Dermis microvascular lymphatic vessel endothelial cell (primary cell): ENCODE measurements at places on chromosomes 6 and 20. TPM values are rescaled to one million over a fixed set of nuclear protein-coding genes. Genes with fewer than 3 reads are reported as not detected.

DNA sequence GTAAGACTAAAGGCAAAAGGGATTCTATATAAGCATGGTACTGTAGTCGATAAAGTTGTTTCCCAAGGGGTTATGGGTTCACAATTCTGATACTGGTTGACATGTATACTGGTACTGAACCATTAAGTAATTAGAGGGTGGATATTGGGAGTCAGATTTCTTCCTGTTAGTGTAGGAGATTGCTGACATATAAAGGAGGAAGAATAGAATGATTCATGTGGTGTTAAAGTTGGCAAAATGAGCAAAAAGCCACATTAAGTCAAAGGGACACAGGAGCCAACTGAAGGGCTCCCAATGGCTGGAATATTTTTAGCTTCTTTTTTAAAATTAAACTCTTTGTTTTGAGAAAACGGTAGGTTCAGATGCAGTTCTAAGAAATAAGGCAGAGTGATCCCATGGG lies 161.8 kb upstream of the PRND start:
- DNase-seq: no peak

BTN1A1 gene
- not detected in 2 replicates for total RNA-seq

GRCh38 chr6:73104921-73105320 lies 120.4 kb downstream of the KHDC1L start:
- no peak for DNase-seq

DNA sequence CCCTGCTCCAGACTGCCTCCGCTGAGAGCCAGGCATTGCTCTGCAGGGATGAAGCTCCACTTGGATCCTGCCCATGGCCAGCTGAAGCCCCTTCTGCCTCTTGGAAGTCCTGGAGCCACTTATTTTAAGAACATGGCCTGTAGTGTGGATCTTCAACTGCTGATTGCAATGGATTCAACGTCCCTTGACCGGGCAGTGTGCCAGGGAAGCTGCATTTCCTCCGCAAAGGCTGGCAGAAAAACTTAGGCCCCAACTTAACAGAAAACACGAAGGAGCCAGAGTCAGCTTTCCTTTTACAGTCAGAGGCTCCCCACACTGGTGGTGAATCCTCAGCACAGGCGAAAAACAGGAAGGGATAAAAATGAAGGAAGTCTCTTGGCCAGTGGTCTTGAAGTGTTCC lies 26.3 kb upstream of the FOXQ1 start:
- no peak for DNase-seq

DNA sequence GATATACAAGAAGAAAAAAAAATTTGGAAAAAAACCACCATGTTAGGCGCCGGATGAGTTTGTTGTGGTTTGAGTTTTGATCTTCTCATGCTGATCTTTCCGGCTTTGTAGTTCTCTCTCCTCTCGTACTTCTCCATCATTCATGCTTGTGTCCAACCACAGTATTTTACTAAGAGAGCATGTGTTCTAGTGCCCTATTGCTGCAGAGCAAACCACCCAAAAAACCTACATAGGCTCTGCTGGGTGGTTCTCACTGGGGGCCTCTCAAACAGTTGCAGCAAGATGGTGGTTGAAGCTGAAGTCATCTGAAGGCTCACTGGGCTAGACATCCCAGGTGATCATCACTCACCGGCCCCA lies 404.2 kb downstream of the PLCB1 start:
- DNase-seq: no peak

- DNase-seq: no peak
These were observed 211.6 kb upstream of the ZNF217 start for GRCh38 chr20:53804920-53805894.

DNA sequence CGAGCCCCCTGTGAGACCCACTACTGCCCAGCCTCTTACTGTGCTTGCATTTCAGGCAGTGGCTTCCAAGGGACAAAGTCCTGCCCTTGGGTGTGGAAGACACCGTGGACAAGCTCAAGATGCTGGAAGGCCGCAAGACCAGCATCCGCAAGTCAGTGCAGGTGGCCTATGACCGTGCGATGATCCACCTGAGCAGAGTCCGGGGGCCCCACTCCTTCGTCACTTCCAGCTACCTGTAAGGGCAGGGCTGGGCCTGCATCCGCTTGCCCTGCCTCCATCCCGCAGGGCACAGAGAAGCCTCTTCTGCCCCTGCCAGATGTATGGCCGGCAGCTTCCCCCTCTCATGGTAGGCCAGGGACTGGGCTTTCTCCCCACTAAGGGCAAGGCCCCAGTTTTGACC lies 33.8 kb downstream of the BRPF3 start:
- DNase-seq: no peak

SSTR4 gene
- total RNA-seq: not detected in 2 replicates

DNA sequence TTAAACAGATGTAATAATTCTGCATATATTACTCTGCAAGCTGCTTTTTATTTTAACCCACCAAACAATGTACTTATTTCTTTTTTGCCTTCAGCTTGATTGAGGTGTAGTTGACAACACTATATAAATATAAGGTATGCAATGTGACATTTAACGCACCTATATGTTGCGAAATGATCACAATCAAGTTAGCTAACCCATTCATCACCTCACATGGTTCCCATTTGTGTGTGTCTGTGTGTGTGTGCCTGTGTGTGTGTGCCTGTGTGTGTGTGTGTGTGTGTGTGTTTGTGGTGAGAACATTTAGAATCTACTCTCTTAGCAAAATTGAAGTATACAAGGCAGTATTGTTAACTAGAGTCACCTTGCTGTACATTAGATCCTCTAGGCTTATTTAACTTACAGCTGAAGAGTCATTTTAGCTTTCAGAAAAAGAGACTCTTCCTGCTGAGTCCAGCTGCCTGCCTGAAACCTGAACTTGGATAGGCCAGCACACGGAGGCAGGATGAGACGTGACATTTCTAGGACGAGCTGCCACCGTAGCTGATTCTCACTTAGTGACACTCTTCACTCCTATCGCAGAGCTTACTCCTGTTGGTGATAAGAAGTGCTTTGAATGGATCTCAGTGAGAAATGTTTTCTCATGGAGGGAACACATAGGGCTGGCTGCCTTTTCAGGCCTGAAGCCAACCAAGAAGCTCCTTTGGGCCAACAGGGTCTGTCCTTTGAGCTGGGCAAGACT lies 126.5 kb upstream of the RIPOR2 start:
- no peak for DNase-seq

DNA sequence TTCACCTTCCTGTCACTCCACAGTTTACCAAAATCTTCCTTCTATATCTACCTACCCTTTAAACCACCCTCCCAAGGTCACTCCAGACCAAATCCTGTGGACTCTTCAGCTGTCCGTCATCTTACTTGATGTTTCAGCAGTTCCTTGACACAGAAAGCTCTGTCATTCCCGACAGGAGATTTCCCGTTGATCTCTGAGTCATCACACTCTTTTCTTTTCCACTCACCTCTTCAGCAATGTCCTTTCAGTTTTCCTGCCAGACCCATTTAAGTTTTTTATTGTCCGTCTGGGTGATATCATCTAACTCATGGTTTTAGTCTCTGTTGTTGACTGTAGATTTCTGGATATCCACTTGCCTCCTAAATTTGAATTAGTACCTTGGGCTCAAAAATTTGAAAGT lies 69.9 kb upstream of the SCGN start:
- no peak for DNase-seq

DNA sequence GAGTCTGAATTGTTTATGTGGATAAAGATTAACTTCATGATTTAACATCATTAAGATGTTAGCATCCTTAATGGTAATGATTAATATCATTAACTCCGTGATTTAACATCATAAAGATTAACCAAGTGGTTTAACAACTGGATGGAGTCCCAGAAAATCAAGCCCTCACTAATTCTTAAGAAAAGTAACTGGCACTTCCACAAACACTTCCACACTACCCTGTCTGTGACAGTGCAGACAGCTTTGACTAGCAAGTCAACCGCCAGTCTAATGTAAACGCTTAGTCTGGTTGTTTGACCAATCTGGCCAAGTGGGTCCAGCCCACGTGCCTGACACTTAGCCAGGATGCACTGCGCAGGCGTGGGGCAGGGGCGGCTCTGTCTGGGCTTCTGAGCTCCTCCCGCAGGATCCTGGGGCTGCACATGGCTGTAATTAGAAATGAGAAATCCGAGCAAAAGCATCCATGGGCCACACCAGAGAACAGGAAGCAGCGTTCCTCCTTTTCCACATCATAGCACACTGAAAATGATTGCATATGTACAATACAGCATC lies 424.2 kb downstream of the FOXA2 start:
- DNase-seq: no peak

DNA sequence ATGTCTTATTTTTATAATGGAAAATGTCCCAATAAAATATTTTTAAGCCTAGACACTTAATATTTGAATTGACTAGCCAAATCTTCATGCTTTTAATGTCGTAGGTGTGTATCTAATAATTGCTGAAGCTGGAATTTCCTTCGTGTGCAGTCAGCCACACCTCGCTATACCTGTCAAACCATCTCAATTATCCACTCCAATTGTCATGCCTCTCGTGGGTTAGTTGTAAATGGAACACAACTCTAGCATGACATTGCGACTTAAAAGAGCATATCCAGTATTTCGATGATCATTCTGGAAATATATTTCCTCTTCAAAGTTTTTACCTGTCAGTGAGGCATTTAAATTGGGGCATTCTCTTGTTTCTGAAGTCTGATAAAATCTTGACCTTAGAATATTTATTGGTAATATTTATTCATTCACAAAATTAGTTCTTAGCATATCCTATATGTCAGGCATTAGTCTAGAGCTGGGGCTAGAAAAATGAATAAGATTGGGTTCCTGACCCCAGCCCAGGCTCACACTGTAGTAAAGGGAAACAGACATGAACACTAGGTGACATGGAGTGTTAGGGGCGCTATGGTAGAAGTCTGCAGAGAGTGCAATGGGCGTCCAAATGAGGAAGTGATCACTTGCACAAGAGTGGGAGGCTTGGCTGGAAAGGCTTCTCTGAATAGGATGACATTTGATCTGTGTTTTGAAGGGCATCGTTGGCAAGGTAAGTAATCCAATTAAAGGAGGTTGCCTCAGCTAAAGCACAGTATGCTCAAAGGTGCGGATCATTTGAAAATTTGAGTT lies 11.0 kb upstream of the CFAP206 start:
- no peak for DNase-seq

OR2B6 gene
- not detected in 2 replicates for total RNA-seq

DNA sequence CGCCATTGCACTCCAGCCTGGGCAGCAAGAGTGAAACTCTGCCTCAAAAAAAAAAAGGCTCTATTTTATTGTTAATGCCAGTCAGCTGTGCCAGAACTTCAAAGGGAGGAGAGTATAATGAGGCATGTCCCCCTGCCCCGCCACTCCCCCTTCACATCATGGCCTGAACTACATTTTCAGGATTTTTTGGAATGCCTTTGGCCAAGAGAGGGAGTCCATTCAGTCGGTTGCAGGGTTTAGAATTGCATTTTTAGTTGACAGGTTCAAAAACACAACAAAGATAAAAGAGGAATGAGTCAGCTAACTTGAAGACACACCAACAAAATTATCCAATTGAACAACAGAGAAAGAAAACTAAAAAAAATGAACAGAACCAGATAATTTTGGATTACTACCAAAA lies 59.1 kb downstream of the CEP43 start:
- no peak for DNase-seq

DNA sequence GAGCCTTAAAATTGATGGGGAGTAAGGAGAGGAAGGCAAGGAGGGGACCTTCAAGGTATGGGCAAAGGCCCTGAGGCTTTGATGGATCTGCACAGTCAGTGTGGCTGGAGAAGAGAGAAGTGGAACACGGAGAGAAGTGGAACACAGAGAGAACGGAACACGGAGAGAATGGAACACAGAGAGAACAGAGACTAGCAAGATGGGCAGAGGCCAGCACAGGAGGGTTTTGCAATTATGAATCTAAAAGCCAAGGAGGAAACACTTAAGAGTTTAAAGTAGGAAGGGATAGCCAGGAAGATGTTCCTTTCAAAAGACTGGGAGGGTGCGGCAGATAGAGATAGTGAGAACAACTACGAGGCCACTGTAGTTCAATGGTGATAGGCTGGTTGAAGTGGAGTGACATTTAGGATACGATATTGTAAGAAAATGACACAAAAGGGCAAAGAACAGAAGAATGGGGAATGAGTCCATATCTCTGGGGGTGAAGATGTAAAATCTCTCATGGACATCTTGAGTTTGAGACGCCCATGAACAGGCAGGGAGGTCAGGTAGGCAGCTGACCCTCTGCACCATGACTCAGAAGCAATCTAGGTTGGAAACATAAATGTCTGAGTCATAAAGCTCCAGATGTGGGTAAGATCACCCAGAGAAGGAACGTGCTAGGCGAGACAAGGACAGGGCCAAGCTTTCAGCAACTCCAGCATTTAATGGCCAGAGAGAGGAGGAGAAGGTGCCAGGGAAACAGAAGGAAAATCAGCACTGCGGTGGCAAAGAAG lies 25.4 kb downstream of the ZMYND8 start:
- no peak for DNase-seq

- no peak for DNase-seq
These were observed 334.7 kb upstream of the RNF24 start for GRCh38 chr20:4350096-4350495.

BACH2 gene
- 1.5 and 4.3 TPM in 2 replicates for total RNA-seq

DNA sequence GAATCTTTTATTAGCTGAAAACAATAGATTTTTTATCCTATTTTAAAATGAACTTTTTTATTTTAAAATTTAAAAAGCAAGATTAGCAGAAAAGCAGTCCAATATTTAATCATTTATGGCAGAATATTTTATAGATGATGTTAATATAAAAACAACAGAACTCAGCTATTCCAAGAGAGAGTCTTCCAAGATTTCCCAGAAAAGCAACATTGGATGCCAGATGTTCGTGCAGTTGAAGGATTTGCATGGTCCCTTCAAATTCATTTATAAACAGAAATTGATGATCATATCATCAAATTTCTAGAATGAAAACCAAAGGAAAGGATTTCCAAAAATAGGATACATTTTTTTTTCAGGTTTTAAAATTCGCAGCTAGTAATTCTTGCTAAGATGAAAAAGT lies 25.4 kb upstream of the CNKSR3 start:
- no peak for DNase-seq

DNA sequence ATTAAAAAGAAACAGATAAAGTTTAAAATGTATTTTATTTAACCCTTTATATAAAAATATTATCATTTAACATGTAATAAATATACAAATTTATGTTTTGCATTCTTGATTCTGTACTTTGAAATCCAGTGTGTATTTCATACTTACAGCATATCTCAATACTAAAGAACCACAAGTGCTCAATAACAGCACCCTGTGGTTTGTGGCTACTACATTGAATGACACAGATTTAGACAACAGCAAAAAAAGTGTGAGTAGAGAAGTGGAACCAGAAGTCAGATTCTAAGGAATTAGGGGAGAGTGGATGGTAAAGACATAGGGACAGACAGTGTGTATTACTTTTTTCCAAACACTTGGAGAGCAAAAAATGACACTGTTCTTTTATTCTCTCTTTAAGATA lies 524.5 kb downstream of the BMP2 start:
- DNase-seq: no peak
